ENCODE measurements at places on chromosomes 7 and 10.

DNA sequence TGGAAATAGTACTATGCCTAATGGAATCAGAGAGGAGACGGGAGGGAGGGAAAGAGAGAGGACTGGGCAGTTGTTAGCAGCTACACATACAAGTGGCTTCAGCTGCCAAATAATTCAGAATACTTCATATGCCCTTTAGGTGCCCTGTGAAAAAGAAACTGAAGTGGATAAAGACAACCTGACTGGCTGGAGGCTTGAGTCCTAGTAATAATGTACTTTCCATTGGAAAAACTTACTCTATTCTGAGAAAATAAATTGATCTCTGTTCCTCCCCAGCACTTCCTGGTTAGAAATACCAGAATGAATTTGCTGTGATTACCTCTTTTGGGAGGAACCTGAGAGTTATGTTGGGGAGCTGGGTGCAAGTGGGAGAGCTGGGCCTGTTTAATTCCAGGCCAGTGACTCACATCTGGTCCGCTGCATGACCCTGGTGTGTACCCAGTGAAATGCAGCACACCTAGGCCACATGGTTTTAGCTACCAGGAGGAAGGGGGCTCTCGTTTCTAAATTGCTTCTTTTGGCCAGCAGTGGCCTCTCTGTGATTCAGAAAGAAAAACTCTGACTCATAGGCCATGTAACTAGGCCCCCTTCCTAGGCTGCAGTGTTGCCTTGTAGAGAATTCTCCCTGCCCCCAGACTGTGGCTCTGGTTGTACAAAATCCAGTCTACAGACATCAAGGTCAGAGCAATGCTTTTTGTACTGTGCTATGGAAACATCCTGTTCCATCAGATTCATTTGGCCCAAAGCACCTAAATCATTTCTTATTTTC lies 6.5 kb downstream of the AGFG2 start:
- no peak for DNase-seq

- no peak for DNase-seq
These were observed 262.2 kb upstream of the AOAH start for GRCh38 chr7:36986511-36986933.

- DNase-seq, result no peak
These were observed 7.2 kb upstream of the DMBT1 start for GRCh38 chr10:122553341-122553740.

- DNase-seq, result no peak
These were observed 22.6 kb downstream of the APBB1IP start for GRCh38 chr10:26460736-26461135.

- DNase-seq, result no peak
These were observed 224.4 kb downstream of the C7orf25 start for GRCh38 chr7:42687211-42688055.

Data from MM.1S (cell line).